Colonic mucosa (tissue), 4 donors: ENCODE measurements at places on chromosomes 4 and X. TPM values are rescaled to one million over a fixed set of nuclear protein-coding genes. Genes with fewer than 3 reads are reported as not detected.

GRCh38 chr4:26226629-26227376, 94.0 kb upstream of the RBPJ start:
- no peak for DNase-seq

DNA sequence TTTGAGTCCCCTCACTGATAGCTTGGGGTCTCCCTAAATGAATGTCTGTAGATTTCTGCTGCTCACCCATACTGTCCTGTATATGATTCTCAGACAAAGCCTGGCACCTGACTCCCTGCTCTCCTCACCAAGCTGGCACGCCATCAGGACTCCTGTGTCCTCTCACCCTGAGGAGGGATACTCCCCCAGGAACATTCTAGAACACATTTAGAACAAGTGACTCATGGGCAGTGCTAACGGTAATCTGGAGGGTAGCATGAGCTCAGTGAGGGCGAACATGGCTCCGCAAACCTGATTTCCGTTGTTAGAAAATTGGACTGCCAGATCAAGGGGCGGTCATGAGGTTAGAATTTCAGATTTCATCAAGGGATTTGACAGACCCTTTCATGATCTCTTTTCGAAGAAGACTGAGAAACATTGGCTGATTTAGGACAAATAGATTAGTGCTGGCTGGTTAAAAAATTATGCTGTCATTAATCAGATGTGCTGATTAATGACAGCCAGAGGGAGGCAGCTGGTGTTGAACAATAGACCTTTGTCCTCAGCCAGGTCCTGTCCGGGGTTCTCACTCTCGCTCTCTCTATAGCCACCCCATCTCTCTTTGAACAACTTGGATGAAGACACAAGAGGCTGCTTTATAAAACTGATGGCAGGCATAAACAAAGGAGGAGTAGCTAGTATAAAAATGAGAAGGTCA, 244.3 kb downstream of the PTTG2 start:
- DNase-seq, result no peak

- DNase-seq, result no peak
These were observed 119.9 kb upstream of the SPIN4 start for GRCh38 chrX:63471004-63471403.

DNA sequence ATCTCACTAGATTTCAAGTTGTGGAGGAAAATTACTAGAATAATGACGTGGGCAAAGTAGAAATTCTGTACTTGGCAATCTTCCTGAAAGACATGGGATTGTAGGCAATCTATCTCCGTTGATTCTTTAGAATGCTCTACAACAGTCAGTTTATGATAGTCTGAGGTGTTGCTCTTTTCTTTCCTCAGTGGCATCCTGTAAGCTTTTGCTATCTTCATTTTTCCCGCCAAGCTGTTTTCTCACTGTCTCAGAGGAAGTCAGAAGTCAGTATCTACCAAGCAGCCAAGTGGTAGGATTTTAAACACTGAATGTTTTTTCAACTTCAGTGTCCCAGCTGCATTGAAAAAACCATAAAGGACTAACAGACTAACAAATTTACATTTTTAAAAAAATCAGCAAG, 23.7 kb downstream of the PCDH7 start:
- DNase-seq, result no peak

GRCh38 chr4:84920617-84921016, 45.9 kb downstream of the WDFY3 start:
- no peak for DNase-seq

DNA sequence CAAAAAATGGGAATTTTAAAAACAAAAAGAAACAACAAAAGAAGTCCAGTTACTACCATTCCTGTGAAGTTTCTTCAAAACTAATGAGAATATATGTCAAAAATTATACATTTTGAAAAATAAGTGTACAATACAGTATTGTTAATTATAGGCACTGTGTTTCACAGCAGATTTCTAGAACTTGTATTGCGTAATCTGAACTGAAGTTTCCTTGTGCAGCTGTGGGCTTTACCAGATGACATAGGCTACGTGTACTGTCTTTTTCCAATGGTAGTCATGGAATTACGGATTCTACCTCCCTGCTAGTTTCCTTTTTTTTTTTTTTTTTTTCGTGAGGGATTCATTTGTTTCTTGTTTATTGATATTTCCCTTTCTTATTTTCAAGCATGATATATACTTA, 113.8 kb upstream of the GABRA2 start:
- DNase-seq, result no peak

DNA sequence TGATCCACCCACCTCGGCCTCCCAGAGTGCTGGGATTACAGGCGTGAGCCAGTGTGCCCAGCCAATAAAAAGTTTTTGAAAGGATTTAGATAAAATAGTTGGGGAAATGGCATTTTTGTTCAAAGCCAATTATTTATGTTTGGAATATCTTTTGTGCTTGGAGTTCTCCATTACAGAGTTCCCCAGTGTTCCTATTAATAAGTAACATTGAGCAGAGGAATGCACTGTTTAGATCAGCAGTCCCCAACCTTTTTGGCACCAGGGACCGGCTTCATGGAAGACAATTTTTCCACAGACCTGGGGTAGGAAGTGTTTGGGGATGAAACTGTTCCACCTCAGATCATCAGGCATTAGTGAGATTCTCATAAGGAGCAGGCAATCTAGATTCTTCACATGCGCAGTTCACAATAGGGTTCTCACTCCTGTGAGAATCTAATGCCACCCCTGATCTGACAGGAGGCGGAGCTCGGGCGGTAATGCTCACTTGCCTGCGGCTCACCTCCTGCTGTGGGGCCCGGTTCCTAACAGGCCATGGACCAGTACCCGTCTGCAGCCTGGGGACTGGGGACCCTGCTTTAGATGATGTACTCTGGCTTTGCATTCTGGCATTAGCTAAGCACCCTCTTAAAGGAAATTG, 8.3 kb downstream of the PKD2 start:
- DNase-seq, result no peak

- no peak for DNase-seq
These were observed 2.5 kb downstream of the SEPTIN11 start for GRCh38 chr4:76952071-76952470.

DNA sequence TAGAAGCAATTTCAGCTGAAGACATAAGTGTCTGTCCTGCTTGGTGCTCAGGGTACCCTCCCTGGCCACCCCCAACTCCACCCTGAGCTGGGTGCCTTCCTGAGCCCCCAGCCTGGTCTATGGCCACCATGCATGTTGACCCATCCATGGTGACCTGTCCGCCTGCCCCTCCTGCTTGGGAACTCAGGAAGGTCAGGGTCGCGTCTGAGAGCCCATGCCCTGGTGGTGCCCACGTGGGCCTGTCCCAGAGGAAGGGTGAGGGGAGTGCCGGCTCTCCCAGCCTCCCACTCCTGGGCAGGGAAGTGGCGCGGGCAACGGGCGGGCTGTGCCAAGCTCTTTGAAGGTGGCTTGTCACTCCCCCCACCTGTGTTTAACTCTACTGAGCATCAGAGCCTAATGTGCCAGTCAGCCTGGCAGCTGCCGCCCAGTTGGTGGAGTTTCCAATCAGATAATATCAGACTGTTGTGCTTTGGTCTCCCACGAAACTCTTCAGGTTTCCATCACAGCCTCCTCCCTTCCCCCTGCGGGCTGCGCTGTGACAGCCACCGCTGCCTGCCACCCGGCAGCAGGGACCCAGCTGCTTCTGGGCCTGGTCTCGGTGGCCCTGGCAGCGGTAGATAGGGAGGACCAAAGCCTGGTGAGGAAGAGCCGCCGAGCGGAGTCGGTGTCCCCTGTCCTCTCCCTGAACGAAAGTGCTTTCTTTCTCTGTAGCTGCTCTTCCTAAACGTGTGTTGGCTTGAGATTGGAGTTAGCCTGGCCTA, 4.8 kb downstream of the SH3BP2 start:
- DNase-seq, result peak; percentile 22

- DNase-seq, result no peak
These were observed 29.1 kb downstream of the STAG2 start for GRCh38 chrX:123990602-123991001.

DNA sequence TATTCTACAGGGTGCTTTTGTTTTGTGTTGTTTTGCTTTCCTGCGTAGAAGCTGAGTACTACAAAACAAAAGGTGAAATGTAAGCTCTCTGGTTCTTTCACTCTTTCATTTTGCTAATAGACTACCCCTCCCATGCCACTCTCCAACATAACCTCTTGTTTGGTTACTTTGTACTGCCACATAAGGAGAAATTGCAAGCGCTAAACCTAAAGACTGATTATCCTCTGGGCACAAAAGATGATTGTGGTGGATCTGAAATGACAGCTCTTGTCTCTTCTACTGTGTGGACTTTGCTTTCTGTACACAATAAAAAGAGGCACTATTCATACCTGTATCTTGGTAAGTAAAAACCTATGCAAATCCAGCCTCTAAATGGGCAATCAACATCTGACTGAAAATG, 5.3 kb downstream of the MBNL3 start:
- no peak for DNase-seq

GRCh38 chr4:74969507-74970474, 36.9 kb downstream of the PARM1 start:
- no peak for DNase-seq

GRCh38 chr4:142690406-142691163, 155.5 kb downstream of the INPP4B start:
- DNase-seq, result no peak

DNA sequence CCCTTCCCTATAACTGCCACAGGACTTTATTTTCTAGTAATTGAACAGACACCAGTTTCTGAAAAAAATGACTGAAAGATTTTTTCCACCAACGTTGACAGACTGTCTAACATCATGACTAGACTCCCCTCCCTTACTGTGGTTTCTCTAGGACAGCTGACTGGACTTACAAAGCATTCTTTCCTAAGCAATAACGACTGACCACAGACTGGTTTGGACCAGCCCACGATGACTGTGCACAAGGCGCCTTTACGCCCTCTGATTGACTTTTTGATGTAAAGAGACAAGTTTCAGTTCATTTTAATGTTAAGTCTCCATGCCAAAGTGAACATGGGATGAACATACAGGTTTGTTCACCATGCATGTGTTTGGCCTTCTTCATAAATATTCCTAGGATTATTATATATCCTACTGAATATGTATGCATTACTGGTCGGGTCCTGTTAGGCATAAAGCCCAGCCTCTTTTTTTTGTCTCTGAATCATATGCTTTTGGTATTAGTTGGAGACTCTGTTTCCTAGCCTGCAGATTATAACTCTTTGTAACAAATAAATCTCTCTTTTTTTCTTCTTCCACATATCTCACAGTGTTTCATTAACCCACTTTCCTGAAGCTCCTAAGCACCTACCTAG, 50.5 kb upstream of the UGT2B4 start:
- DNase-seq, result no peak

- no peak for DNase-seq
These were observed 131.0 kb upstream of the HUWE1 start for GRCh38 chrX:53817548-53817947.

The LRCH2 gene
- 2.7 TPM for total RNA-seq

The GABRG1 gene
- not detected for total RNA-seq

The NAA11 gene
- not detected for total RNA-seq

The ITGB1BP2 gene
- 2.5 TPM for total RNA-seq

The ESX1 gene
- total RNA-seq, result not detected

The FAM114A1 gene
- 76.3 TPM for total RNA-seq

The POU3F4 gene
- total RNA-seq, result not detected

The FAM9C gene
- not detected for total RNA-seq

The SYN1 gene
- 1.5 TPM for total RNA-seq
